ENCODE measurements at places on chromosomes 5 and 9. TPM values are rescaled to one million over a fixed set of nuclear protein-coding genes. Genes with fewer than 3 reads are reported as not detected.
A peak's percentile ranks its signal among the peaks of the same experiment; 100 is the strongest.

DNA sequence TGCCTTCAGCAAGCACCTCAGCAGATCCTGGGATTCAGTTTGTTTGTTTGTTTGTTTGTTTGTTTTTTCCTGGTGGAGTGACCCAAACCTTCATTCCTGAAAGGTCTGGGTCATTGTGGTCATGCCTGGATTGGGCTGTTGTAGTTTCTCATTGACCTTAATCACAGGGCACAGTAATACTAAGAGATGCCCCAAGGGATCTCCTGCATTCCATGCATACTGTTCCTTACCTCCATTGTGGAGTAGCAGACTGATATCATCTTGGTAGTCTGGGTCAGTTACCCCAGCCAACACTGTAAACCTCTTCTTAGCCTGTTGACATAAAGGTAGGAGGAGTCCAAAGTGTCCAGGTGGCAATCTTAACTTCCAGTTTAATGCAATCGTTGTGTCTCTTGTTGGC is 1466.7 kb upstream of the CDH9 start:
- H3K4me3 ChIP-seq: no peak overlapping the region
- no peaks in the 10 kb centered on the region for H3K27me3 ChIP-seq
- H3K36me3 ChIP-seq: no peaks in the 10 kb centered on the region
- no peak overlapping the region for H3K27ac ChIP-seq

- no peaks in the 10 kb centered on the region for H3K36me3 ChIP-seq
- no peak for DNase-seq
- no peak overlapping the region for H3K4me3 ChIP-seq
- H3K4me1 ChIP-seq: no peaks in the 10 kb centered on the region
- H3K27ac ChIP-seq: no peak overlapping the region
These were observed 23.4 kb downstream of the UBLCP1 start for GRCh38 chr5:159286420-159287035.

- no peak overlapping the region for H3K4me3 ChIP-seq
- no peaks in the 10 kb centered on the region for H3K36me3 ChIP-seq
- no peaks in the 10 kb centered on the region for H3K4me1 ChIP-seq
- H3K27ac ChIP-seq: no peak overlapping the region
- H3K27me3 ChIP-seq: no peaks in the 10 kb centered on the region
These were observed 95.9 kb downstream of the UGCG start for GRCh38 chr9:111992523-111992922.

GRCh38 chr5:125833398-125833797 is 589.8 kb upstream of the GRAMD2B start:
- H3K27ac ChIP-seq: no peak overlapping the region
- no peak for DNase-seq
- no peak overlapping the region for H3K4me3 ChIP-seq
- H3K4me1 ChIP-seq: no peaks in the 10 kb centered on the region
- no peaks in the 10 kb centered on the region for H3K27me3 ChIP-seq
- H3K36me3 ChIP-seq: no peaks in the 10 kb centered on the region

GRCh38 chr5:107436201-107436600 is 234.5 kb downstream of the EFNA5 start:
- no peak overlapping the region for H3K4me3 ChIP-seq
- no peaks in the 10 kb centered on the region for H3K4me1 ChIP-seq
- DNase-seq: no peak
- no peaks in the 10 kb centered on the region for H3K36me3 ChIP-seq
- H3K27ac ChIP-seq: no peak overlapping the region

DNA sequence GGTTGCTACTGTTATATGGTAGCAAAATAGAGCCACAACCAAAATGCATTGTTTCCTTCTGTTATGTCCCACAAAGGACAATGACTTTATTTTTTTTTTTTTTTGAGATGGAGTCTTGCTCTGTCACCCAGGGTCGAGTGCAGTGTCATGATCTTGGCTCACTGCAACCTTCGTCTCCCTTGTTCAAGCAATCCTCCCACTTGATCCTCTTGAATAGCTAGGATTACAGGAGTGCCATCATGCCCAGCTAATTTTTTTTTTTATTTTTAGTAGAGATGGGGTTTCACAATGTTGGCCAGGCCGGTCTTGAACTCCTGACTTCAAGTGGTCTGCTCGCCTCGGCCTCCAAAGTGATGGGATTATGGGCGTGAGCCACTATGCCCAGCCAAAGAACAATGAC is 527.7 kb upstream of the SGCD start:
- H3K4me1 ChIP-seq: no peaks in the 10 kb centered on the region
- no peak overlapping the region for H3K27ac ChIP-seq
- peaks cover 3% of the 10 kb centered on the region for H3K27me3 ChIP-seq
- DNase-seq: no peak
- H3K4me3 ChIP-seq: no peak overlapping the region

DNA sequence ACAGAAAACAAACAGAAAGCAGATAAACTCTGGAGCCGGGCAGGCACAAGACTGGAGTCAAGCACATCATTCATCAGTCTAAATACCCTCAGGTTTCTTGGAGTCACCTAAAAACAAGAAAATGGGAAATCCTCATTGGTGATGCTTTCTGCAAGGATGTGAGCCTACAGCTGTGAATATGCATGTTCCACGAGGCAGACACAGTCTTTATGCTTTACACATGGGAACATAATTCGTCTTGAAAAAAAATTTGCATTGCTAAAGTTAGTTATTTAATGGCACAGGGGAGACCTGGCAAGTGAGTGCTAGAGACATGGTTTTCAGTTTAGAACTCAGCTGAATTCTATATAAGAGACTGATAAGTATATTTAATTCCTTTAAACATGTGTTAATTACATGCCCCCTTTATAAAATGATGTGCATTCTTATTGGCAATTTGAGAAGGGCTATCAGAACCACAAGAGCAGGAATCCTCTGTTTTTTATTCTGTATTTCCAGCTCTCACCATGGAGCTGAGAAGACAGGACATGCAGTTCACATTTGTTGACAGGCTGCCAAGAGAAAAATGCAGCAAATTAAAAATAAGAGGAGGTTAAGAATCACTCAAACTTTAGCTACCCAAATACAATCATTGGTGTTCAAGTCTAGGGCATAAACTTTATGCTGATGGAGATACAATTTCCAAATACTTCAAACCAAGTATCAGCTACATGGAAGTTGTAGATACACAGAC is 438.0 kb upstream of the MPDZ start:
- no peaks in the 10 kb centered on the region for H3K27me3 ChIP-seq
- no peak overlapping the region for H3K27ac ChIP-seq
- no peaks in the 10 kb centered on the region for H3K36me3 ChIP-seq
- no peak for DNase-seq
- peaks cover 4% of the 10 kb centered on the region for H3K4me1 ChIP-seq
- H3K4me3 ChIP-seq: no peak overlapping the region

GRCh38 chr5:128035689-128036088 is 47.9 kb upstream of the SLC12A2 start:
- no peaks in the 10 kb centered on the region for H3K4me1 ChIP-seq
- no peak overlapping the region for H3K27ac ChIP-seq
- no peak overlapping the region for H3K4me3 ChIP-seq
- H3K36me3 ChIP-seq: no peaks in the 10 kb centered on the region
- DNase-seq: no peak
- H3K27me3 ChIP-seq: no peaks in the 10 kb centered on the region

- no peak overlapping the region for H3K27ac ChIP-seq
- H3K4me1 ChIP-seq: peaks cover 2% of the 10 kb centered on the region
- DNase-seq: no peak
These were observed 801.5 kb upstream of the DMAC1 start for GRCh38 chr9:8600914-8601680.

- no peaks in the 10 kb centered on the region for H3K36me3 ChIP-seq
- no peak overlapping the region for H3K27ac ChIP-seq
- peaks cover 13% of the 10 kb centered on the region for H3K4me1 ChIP-seq
- no peaks in the 10 kb centered on the region for H3K27me3 ChIP-seq
- DNase-seq: peak; percentile 64
These were observed 52.4 kb downstream of the ANKH start for GRCh38 chr5:14818931-14819790.

DNA sequence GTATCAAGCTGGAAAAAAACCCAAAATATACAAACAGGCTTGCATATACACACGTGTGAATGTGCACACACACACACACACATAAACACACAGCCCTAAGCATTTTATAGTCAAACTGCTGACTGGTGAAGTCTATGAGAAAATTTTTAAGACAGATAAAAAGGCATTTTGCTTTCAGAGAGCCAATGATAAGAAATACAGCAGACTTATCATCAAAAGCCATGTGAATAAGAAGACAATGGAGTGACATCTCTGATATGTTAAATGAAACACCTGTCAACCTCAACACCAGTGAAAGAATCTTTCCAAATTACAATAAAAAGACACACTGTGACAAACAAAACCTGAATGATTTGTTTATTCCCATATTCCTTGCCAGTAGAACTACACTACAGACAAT is 233.3 kb downstream of the CDH9 start:
- H3K4me3 ChIP-seq: no peak overlapping the region
- H3K27ac ChIP-seq: no peak overlapping the region
- no peaks in the 10 kb centered on the region for H3K36me3 ChIP-seq
- DNase-seq: no peak

DNA sequence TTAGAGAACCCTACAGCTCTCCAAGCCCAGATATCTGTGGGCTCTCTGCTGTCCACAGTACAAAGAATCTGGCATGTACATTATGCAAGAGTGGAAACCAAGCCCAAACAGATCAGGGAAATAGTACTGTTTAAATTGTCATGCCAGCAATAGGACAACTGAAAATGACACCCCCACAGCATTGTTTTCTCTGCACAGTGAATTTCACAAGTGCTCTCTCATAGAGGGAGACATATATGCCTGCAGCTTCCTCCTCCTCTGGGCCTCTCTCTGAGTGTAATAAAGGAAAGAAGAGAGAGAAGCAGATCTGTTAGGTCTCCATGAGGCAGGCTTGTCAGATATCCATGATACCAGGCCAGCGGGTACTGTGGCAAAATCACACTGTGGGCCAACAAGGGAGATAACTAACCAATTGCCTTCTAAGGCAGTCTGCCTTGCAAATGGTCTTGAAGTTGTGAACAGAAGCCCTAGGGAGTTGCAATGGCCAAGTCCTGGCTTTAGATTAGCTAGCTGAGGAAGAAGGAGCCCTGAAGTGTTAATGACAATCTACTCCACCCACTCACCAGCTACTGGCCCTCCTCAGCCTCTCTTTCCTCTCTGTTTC is 54.4 kb upstream of the JMY start:
- H3K27ac ChIP-seq: no peak overlapping the region
- no peak for DNase-seq

DNA sequence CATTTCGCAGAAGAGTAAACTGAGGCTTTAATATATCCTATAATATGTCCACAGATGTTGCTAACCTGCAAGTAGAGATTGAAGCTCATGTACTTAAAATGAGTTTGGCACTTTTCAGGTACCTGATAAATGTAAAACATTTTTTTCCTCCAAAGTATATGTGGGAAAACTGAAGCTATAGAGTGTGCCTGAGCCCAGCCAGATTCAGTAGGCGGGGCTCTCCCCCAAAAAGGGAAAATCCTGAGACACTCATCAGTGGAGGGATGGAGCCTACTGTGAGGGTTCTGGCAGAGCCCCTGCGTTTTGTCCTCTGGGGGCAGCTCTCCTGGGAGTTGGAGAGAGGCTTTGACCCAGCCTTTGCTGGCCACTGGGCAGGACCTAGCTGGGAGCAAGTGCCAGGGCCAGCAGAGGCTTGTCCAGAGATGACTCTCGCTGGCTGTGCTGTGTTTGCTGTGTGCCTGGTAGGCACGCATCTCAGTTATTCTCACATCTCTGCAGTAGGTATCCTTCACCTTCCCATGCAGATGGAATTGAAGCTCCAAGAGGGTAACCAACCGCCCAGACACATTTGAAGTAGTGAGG is 81.1 kb upstream of the SPRY4 start:
- no peak overlapping the region for H3K27ac ChIP-seq
- no peaks in the 10 kb centered on the region for H3K27me3 ChIP-seq
- no peaks in the 10 kb centered on the region for H3K4me1 ChIP-seq
- no peaks in the 10 kb centered on the region for H3K36me3 ChIP-seq

DNA sequence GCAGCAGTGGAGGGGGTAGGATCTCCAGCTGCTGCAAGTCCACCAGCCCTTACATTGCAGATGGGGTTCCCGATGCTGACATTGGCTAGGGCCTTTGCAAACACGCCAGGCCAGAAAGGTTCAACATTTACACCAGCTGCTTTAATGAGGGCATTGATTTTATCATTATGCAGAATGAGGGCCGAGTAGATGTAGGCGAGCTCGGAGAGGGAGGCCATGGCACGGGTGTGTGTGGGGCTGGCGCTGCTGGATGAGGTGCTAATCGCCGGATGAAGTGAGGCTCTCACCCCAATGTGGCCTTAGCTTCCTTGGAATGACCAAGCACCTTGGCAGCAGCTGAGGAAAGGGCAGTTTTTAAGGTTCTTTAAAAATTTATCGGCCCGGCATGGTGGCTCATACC is 27.4 kb downstream of the PHAX start:
- no peak for DNase-seq
- no peaks in the 10 kb centered on the region for H3K36me3 ChIP-seq
- H3K27ac ChIP-seq: no peak overlapping the region

DNA sequence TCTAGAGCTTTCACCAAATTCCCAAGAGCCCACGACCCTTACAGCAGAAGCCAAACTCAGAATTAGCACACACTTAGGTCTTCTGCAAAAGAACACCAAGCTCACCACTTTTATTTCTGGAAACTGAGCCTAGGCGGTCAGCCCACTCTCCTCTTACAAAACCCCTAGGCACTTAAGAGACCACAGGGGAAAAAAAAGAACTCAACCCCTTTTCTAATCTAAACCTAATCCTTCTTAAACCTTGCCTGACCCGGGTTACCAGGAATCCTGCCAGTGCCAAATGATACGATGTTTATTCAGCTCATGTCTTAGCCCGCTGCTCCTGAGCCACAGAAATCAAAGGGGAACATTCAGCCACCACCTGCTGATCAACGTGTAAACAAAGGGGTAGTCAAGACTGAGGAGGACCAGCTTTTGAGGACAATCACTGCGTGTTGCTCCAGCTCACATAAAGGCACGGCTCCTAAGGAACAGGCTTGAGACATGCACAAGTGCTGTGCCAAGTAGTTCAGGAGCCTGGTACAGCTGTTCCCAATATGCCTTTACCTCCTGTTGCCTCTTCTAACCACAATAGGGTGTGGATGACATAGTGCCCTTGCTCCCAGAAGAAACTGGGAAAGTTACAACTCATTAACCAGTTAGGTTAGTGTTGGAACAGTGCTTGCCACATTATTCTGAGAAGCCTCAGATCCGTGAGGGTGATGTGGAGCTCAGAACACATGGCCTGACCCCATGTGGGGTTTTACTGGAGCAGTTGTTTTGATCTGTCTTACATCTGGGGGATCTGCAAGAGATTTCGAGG is 49.3 kb downstream of the ZFAND5 start:
- no peaks in the 10 kb centered on the region for H3K27me3 ChIP-seq
- DNase-seq: no peak
- no peaks in the 10 kb centered on the region for H3K36me3 ChIP-seq
- peak overlapping the region; percentile 68 for H3K27ac ChIP-seq
- no peak overlapping the region for H3K4me3 ChIP-seq

- no peak overlapping the region for H3K4me3 ChIP-seq
- no peaks in the 10 kb centered on the region for H3K36me3 ChIP-seq
- H3K27me3 ChIP-seq: no peaks in the 10 kb centered on the region
- peak; percentile 91 for DNase-seq
- peak overlapping the region; percentile 43 for H3K27ac ChIP-seq
These were observed 55.9 kb upstream of the STXBP1 start for GRCh38 chr9:127555840-127556820.

GRCh38 chr9:96554326-96554725 is 65.3 kb downstream of the CDC14B start:
- no peaks in the 10 kb centered on the region for H3K36me3 ChIP-seq
- no peak overlapping the region for H3K4me3 ChIP-seq
- H3K4me1 ChIP-seq: peaks cover 5% of the 10 kb centered on the region
- H3K27me3 ChIP-seq: no peaks in the 10 kb centered on the region

- no peaks in the 10 kb centered on the region for H3K27me3 ChIP-seq
- H3K27ac ChIP-seq: no peak overlapping the region
- no peaks in the 10 kb centered on the region for H3K36me3 ChIP-seq
These were observed 46.1 kb downstream of the MRPL36 start for GRCh38 chr5:1753490-1753889.

Gene LOX
- 40.9 TPM for total RNA-seq

Gene GLDC
- total RNA-seq: 1.4 TPM

Gene SLIT3
- total RNA-seq: 108 TPM

Gene TMEM174
- not detected for total RNA-seq
